ENCODE measurements at places on chromosomes 13 and 19. TPM values are rescaled to one million over a fixed set of nuclear protein-coding genes. Genes with fewer than 3 reads are reported as not detected.

DNA sequence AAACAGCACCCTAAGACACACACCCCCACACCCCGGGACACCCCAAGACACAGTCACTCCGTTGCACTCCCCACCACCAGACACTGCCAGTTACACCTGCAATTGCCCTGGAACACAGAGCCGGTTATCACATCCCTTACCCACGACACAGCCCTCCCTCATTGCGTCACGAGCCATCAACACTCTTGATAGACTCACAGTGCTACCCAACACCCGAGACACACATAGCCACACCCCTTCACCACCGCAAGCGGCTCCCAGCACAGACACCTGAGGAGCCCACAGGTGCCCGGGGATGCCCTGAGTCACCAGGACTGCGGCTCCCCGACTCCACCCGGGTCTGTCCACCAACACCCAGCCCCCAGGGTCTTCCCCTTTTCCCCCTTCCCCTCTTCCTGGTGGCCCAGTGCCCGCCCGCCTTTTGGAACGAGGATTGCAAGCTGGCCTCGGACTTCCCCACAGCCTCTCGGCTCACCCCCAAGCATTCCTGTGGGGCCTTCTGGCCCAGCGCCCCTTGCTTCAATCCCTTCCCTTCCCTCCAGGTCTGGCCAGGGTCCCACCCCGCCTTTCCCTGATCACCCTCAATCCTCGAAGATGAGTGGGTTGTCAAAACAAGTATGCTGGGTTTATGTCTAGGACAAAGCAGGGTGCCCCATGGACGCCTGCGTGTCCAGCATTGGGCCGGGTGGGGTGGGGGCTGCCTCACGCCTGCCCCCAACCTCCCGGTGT lies 1.7 kb upstream of the PTGER1 start:
- no peak overlapping the region for H3K4me3 ChIP-seq
- no peaks in the 10 kb centered on the region for H3K4me1 ChIP-seq
- peaks cover 5% of the 10 kb centered on the region for H3K27me3 ChIP-seq

GRCh38 chr13:77732287-77732686 lies 34.8 kb downstream of the SLAIN1 start:
- no peaks in the 10 kb centered on the region for H3K4me1 ChIP-seq
- H3K27ac ChIP-seq: no peak overlapping the region
- no peaks in the 10 kb centered on the region for H3K27me3 ChIP-seq
- no peak overlapping the region for H3K4me3 ChIP-seq
- no peaks in the 10 kb centered on the region for H3K36me3 ChIP-seq

- no peaks in the 10 kb centered on the region for H3K36me3 ChIP-seq
- no peaks in the 10 kb centered on the region for H3K4me1 ChIP-seq
- H3K27me3 ChIP-seq: no peaks in the 10 kb centered on the region
- H3K27ac ChIP-seq: peak overlapping the region; percentile 47
- DNase-seq: no peak
Observed at GRCh38 chr19:18013210-18014111, 5.5 kb downstream of the ARRDC2 start.

GRCh38 chr13:111256946-111257345 lies 63.5 kb upstream of the TEX29 start:
- H3K36me3 ChIP-seq: peaks cover 22% of the 10 kb centered on the region
- no peak overlapping the region for H3K4me3 ChIP-seq
- H3K4me1 ChIP-seq: no peaks in the 10 kb centered on the region
- no peaks in the 10 kb centered on the region for H3K27me3 ChIP-seq
- no peak overlapping the region for H3K27ac ChIP-seq

DNA sequence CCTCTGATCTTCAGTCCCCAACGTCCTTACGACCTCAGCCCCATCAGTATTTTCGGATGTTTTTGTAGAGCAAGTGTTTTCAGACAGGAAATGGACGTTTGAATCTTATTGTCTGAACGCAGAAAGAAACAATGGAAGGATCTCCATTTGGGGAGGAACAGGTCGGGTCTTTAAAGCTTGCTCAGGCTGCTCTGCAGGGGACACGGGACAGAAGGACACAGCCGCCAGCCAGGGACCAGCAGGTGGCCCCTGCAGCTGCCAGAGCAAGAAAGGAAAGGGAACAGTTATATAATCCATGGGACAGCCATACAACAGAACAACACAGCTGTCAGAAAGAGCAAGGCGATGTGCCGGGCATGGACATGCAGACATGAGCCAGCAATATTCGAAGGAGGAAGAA lies 18.5 kb upstream of the IGLON5 start:
- H3K27ac ChIP-seq: no peak overlapping the region
- H3K27me3 ChIP-seq: no peaks in the 10 kb centered on the region
- no peaks in the 10 kb centered on the region for H3K4me1 ChIP-seq
- no peaks in the 10 kb centered on the region for H3K36me3 ChIP-seq
- H3K4me3 ChIP-seq: no peak overlapping the region
- no peak for DNase-seq

DNA sequence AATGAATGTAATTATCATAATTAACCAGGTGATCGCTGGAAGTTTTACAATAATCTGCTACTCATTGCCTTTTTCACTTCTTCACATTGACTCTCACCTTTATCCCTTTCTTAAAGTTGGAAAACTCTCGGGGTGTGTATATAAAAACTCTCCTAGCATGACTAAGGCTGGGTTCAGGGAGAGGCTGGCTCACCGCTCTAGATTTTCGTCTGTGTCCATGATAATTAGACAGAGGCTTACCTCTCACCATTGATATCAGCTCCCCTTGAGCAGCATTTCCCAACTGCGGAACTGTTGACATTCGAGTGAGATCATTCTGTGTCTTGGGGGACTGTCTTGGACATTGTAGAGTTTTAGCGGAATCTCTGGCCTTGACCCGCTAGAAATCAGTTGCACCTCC lies 39.4 kb downstream of the NFIX start:
- no peak overlapping the region for H3K27ac ChIP-seq
- no peaks in the 10 kb centered on the region for H3K36me3 ChIP-seq
- peaks cover 4% of the 10 kb centered on the region for H3K27me3 ChIP-seq
- H3K4me3 ChIP-seq: no peak overlapping the region
- H3K4me1 ChIP-seq: peaks cover 22% of the 10 kb centered on the region

DNA sequence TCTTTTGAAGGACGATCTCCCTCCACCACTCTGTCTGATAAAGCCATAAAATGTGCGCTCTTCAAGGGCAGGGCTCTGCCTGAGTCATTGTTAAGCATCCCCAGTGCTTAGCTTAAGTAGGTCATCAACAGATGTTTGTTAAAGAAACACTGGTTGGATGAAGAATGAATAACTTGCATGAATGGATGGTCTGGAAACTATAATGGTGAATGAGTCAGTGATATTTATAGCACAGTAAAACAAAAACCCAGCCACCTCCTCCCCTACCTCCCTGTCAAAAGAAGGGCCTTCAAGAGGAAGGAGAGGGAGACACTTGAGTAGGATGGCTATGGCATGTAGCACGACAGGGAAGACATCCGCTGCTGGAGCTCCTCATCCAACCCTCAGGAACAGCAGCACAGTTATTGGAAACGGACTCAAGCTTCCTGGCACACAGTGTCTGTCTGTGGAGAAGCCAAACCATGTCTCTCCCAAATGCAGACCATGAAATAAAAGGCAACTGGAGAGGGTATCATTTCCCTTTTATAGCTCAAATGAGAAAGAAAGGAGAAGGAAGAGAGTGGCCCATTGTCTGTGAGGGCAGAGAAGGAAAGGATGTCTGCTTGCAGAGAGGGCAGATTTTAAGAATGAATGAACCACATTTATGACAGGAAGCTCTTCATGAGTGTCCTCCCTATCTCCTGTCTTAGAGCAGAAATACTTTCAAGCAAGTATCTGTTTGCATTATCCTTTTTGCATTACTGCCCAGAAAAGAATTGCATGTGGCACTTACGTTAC lies 183.5 kb upstream of the UBL3 start:
- no peaks in the 10 kb centered on the region for H3K27me3 ChIP-seq
- no peaks in the 10 kb centered on the region for H3K36me3 ChIP-seq
- H3K4me3 ChIP-seq: no peak overlapping the region
- no peaks in the 10 kb centered on the region for H3K4me1 ChIP-seq
- no peak for DNase-seq

DNA sequence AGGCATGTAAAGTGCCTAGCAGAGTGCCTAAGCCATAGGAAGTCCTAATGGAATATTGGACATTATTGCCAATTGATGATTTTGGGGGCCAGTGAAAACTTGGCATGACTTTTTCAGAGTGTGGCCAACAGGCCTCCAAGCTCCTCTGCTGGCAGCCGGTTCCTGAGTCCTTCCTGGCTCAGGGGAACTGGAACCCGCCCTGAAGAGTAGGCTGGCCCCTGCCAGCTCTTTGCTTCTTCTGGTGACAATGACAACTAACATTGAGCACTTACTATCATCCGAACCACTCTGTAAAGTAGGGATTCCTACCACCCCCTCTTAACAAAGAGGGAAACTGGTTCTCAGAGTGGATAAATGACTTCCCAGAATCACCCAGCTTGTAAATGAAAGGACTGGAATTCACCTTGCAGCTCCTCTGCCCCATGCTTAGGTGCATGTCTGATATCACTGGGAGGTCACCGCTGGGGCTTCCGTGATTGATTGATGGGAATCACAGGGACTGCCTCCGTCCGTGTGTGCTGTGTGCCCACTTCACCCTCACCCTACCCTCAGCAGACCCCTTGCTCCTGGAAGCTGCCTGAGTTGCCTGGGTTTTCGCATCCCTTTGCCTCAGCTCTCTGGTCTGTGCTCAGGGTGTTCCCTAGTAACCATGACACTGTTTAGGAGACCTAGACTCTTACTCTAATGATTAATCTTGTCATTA lies 50.6 kb downstream of the TNFRSF19 start:
- H3K27me3 ChIP-seq: no peaks in the 10 kb centered on the region
- peaks cover 12% of the 10 kb centered on the region for H3K36me3 ChIP-seq
- H3K27ac ChIP-seq: no peak overlapping the region

GRCh38 chr13:39297664-39298171 lies 259.5 kb downstream of the NHLRC3 start:
- H3K4me1 ChIP-seq: no peaks in the 10 kb centered on the region
- no peak for DNase-seq
- no peak overlapping the region for H3K4me3 ChIP-seq
- no peak overlapping the region for H3K27ac ChIP-seq

The SPACA6 gene
- total RNA-seq: 25.4 TPM
